ENCODE measurements at places on chromosomes 7 and 10. TPM values are rescaled to one million over a fixed set of nuclear protein-coding genes. Genes with fewer than 3 reads are reported as not detected.

DNA sequence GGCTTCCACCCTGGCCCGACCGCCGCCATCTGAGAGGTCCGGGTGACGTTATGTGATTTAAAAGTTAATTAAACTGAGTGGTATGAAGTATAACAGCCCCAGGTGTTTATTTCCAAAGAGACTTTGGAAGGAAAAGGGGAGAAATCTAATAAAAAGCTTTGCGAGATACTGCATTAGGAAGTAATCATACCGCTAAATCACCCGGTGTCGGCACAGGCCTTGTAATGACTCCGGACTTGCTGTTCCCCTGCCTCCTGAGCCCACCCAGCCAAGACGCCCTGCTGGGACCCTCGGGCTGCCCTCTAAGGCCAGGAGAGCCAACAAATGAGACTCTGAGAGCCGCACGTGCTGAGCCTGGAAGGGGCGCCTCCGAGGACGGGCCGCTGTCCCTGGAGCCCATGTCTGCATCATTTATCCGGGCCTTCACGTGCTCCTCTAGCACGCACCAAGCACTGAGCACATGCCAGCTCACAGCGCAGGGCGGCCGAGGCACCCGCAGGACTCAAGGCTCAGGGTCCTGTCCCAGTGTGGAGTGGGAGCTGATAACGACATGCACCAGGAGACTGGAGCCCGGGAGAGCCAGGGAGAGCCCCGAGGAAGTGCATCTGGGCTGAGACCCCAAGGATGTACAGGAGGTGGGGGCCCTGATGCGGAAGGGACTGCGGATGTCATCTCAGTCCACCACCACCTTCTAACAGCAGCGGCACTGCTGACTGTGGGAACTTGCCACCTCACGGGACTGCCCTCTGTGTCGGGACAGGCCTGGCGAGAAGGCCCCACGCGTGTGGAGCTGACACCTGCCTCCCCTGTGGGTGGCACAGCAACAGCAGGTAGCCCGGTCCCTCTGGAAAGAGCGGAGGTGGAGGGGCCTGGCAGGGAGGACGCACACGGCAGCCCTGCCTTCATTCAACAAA is 182.7 kb downstream of the ELFN1 start:
- DNase-seq, result no peak

Gene C1QL3
- total RNA-seq, result not detected

- no peak for DNase-seq
These were observed 24.9 kb downstream of the RCC1L start for GRCh38 chr7:75048435-75049379.

GRCh38 chr10:121539786-121540185 is 58.5 kb downstream of the FGFR2 start:
- no peak for DNase-seq

- DNase-seq, result no peak
These were observed 609.7 kb downstream of the TNS3 start for GRCh38 chr7:46972205-46972604.

- DNase-seq, result no peak
These were observed 215.8 kb downstream of the ZMYND11 start for GRCh38 chr10:350981-351501.

Gene ELAPOR2
- 16.9 TPM for total RNA-seq

Gene FXYD4
- not detected for total RNA-seq

All from thoracic aorta (tissue), 2 donors.